ENCODE measurements at places on chromosomes 3 and 15.
A peak's percentile ranks its signal among the peaks of the same experiment; 100 is the strongest.

GRCh38 chr3:56125358-56126005 is 342.8 kb downstream of the ERC2 start:
- no peak for DNase-seq

GRCh38 chr3:192237992-192238608 is 489.2 kb downstream of the FGF12 start:
- no peak for DNase-seq

GRCh38 chr3:49924683-49925082 is 4.9 kb downstream of the MON1A start:
- no peak for DNase-seq

DNA sequence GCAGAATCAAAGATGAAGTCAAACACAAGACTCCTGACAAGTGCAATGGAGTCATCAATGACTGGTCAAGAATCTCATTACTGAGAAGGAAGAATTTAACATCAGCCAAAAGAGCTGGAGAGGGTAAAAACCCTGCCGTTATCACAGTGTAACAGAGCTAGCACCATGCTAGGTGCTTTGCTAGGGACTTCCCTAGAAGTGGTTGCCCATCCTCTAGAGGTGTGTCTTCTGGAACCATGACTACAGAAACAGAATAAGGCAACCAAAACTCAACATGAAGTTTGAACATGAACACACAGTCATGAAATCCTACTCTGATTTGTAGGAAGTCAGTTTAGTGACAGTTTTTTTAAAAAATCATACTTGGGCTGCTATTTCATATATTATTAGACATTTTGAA is 9.5 kb downstream of the ACAD11 start:
- DNase-seq = no peak

- DNase-seq = peak; percentile 54
These were observed 72.9 kb downstream of the RPL39L start for GRCh38 chr3:187066228-187066995.

GRCh38 chr3:114392831-114393230 is 99.0 kb downstream of the TIGIT start:
- DNase-seq = no peak

- DNase-seq = no peak
These were observed 120.5 kb downstream of the BBX start for GRCh38 chr3:107643038-107643883.

GRCh38 chr15:99165956-99166689 is 61.2 kb downstream of the SYNM start:
- DNase-seq = no peak

DNA sequence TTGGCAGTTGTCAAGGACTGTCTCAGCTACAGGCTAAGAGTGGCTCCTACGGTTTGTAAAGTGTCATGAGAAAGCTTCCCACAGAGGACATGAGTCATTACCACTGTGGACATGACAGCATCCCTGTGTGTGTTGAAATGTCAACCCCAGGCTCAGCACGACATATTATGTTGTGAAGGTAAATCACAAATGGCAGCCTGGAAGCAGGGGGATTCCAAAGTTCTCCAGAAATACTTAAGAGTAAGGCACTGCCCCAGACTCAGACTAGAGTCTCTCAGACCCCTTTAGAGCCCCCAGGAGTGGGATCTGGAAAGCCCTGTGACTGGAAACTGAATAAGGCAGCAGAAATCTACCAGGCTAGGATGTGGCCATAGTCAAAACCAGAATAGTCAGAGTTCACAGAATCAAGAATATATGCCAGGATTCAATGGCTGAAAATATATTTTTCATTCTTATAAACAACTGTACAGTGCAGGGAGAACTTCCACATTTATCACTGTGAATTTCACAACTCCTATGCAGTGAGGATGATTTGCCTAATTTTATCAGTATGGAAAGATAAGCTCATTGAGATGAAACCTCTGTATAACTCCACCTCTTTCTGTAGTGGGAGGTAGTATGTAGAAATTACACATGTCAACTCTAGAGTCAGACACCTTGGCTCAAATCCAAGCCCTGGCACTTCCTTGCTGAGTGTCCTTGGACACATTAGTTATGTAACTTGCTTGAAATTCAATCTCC is 237.1 kb upstream of the CFAP20DC start:
- DNase-seq = no peak

- no peak for DNase-seq
These were observed 2.3 kb downstream of the SH3BP5 start for GRCh38 chr3:15330031-15330596.

DNA sequence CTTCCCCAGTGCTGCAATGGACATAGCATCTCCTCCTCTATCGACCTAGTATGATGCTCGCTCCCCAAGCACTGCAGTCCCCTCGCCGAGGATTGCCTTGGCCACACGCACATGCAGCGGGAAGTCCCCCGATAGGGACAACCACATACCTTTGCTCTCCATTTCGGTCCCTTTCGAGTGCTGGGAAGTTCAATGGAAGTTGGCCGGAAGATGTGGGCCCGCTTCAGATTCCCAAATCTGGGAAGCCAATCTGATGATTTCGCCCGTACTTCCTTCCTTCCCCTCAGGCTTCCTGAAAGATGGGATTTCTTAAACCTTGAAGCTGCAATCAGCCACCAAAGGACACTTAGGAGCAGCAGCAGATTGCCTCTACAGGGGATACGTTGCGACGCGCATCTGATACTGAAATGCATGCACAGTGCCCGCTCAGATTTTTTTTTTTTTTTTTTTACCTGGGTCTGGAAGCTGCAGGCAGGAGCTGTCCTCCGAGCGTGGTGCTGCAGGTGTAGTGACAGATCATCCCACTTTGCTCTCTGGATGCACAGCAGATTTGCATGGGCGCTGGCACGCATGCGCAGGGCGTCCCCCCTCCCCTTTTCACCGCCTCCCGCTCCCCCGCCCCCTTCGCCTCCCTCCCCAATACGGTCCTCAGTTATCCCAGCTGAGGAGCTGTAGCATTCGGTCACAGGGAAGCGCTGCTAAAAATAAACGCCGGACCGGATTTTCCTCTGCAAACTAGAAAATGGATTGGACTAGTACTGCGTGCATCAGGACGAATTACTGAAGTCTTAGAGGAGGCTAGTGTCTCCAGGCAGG is at the start of gene FGF12:
TSS of gene FGF12 (minus strand) at position 510 of the 816 bp plus-strand sequence.
- DNase-seq = no peak

GRCh38 chr15:90020021-90020735 is 19.1 kb downstream of the ZNF710 start:
- DNase-seq = no peak

- DNase-seq = no peak
These were observed 16.7 kb upstream of the RPL24 start for GRCh38 chr3:101703169-101703568.

DNA sequence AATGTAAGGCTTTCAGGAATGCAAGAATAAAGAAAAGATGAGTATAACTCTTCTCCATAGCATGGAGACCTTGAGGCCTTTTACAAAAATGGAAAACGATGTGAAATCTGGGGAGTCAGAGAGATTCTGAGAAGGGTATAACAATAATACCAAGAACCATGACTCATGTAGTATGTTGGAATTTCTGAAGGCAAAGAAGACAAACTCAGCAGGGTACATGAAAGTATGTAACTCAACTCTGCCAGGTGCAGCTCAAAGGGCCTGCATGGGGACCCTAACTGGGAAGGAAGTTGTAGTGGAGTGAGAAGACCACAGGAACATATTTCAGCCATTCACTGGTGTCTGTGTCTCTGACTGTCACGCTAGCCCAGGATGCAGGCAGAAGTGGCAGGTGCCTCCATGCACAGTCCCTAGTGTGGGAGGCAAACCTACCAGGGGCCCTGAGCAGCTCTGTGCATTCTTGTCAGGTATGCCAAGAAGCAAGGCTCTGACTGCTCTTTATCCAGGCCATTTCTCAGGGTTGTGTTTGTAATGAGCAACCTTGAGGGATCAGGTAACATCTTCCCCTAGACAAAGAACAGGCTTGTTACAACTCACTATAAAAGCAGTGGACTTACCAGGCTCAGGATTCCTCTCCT is 57.2 kb downstream of the GPR156 start:
- DNase-seq = no peak

DNA sequence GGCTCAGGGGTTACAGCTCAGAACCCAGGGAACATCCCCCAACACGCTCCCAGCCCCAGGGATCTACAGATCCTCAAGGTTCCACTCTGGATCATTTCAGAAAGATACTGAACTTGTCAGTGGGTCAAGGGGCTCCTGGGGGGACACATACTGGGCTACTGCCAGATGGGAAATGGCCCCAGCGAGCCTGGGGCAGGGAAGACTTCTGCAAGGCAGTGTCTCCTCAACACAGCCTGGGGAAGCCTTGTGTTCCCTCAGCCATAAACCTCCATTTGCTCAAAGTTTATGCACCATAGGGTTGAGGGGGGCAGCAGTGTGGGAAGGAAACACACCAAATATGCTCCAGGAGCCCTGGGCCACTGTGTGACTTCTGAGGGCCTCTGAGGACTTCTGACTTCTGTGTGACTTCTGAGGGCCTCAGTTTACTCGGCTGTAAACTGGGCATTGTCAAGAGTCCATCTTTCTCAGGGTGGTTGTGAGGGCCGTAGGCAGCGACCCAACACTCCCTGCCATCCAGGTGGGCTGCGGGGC is 58.4 kb downstream of the IQSEC1 start:
- DNase-seq = no peak

- no peak for DNase-seq
These were observed 36.1 kb downstream of the SENP8 start for GRCh38 chr15:72154316-72154715.

DNA sequence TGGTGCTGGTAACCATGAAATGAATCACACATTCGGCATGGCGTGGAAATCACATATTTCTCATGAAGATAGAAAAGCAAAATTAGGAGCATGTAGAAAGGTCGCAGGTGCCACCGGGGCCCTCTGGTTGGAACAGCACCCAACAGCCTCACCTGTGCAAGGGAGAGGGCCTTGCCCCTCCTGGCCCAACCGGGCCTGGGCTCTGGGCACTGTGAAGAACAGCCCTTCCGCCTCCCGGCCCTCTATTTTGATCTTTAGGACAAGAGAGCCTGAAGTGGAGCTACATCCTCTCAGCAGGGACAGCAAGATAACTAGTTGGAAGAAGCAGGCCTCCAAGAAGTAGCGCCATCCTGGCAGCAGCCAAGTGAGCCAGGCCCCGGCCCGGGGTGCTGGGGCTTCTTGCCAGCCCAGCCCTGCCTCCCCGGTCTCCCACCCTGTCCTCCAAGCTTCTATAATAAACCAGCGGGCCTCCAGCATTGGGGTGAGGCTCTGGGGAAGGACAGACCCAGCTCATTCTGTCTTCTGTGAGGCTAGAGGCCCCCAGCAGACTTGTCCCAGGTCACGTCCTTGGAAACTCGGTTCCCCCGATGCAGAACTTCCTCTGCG is 46.1 kb upstream of the FGD5 start:
- DNase-seq = no peak

GRCh38 chr3:151630938-151631441 is 102.7 kb upstream of the AADACL2 start:
- DNase-seq = no peak

DNA sequence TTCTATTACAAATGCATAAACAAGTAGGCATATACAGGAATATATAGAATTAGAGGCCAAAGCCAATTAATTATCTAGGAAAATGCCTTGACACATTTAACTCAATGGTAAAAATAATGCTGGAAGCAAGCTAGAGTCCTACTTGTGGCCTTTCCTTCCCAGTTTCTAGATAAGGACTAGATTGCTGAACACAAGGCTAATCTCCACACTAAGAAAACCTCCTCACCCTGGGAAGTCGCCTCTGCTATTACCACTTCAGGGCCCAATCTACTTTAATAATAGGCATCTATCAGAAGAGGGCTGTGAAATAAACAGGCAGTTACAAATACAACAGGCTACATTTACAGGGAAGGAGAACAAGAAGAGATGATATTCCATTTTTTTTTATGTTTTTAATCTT is 80.5 kb upstream of the PRICKLE2 start:
- no peak for DNase-seq

DNA sequence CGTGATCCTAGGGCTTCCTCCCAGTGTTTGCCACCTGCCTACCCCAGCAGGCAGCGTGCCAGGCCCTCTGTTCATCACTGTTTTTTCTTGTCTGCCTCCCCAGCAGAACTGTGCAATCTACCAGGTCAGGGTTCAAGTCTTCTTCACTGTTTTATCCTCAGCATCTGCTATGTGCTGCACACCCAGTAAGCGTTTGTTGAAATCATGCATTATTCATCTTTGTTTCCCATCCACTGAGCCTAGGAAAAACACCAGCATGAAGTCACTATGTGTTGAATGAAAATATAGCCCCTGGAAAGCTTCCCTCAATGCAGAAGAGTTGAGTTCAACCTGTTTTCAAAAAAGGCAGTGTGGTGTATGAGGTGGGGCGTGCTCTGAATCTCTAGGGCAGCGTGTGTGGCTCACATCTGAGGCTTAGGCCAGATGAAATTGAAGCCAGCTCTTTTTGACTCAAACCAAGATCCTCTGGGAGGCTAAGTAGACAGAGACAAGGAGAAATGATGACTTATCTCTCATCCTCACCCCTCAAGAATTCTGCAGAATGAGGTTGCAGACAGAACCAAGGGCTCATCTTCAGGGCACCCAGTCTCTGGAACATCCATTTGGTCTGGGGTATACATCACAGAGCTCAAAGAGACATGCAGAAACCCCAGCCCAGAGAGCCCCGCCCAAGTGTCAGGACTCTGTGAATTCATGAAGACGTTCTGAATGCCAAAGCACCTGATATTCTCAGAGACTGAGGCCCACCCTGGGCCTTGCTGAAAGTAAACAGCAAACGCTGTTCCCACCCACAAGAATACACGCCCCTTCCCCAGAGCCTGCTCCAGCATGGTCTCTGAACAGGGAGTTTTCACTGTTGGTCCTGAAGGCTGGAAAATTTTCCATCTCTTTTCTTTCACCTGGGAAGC is 5.7 kb upstream of the CAV3 start:
- no peak for DNase-seq

- no peak for DNase-seq
These were observed 8.7 kb downstream of the U2SURP start for GRCh38 chr3:143010024-143010423.

- DNase-seq = peak; percentile 12
These were observed 1.4 kb upstream of the SEC13 start for GRCh38 chr3:10322352-10322710.

DNA sequence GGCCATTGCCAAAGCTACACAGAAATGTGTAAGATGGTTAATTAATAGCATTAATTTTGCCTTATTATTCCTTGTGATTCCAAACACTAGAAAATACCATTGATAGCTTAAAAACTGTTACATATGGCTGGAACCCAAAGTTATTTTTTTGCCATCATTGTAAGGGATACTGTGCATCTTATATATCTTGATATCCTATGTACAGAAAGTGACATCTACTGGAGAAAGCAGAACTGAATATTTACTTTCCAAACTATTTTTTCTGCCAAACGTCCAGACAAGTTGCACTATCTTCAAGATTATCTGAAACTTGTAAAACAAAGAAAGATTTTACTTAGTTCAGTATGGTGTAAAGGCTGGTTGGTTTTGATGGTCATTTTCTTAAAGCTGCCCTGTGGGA is 33.3 kb upstream of the MEIS2 start:
- DNase-seq = no peak
